ENCODE measurements at places on chromosomes 5 and 9.
A peak's percentile ranks its signal among the peaks of the same experiment; 100 is the strongest.

- H3K4me1 ChIP-seq = no peaks in the 10 kb centered on the region
- no peak for DNase-seq
- H3K27me3 ChIP-seq = no peaks in the 10 kb centered on the region
These were observed 73.7 kb upstream of the STK32A start for GRCh38 chr5:147160902-147161700.

DNA sequence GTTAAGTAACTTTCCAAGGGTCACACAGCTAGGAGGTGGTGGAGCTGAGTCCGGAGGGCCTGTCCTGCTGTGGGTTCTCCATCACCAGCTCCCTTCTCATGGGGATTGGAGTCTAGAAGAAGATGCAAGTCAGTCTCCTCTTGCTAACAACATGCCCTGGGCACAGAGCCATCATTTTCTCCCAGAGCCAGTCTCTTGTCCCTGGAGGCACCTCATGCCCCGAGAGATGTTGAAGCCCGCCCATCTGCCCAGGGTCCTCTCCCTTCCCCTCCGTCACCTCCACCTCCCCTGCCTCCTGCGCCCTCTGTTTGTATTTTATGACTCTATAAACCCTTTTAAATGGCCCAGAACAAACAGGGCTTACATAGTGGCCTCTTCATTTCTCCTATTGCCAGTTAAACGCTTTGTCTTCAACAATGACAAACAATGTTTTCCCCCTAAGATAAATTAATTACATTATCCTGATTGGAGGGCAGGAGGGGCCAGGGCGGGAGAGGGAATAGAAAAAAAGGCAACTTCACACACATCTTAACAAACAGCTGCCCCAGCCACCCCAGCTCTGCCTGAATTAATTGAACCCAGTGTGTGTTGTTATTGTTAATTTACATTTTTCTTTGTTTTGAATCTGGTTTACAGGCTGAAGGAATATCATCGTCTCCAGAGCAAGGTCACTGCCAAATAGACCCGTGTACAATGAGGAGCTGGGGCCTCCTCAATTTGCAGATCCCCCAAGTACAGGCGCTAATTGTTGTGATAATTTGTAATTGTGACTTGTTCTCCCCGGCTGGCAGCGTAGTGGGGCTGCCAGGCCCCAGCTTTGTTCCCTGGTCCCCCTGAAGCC is 55.8 kb downstream of the ASS1 start:
- H3K4me1 ChIP-seq = no peaks in the 10 kb centered on the region
- H3K4me3 ChIP-seq = no peak overlapping the region
- H3K36me3 ChIP-seq = peaks cover 12% of the 10 kb centered on the region
- DNase-seq = no peak
- no peak overlapping the region for H3K27ac ChIP-seq
- H3K27me3 ChIP-seq = no peaks in the 10 kb centered on the region

DNA sequence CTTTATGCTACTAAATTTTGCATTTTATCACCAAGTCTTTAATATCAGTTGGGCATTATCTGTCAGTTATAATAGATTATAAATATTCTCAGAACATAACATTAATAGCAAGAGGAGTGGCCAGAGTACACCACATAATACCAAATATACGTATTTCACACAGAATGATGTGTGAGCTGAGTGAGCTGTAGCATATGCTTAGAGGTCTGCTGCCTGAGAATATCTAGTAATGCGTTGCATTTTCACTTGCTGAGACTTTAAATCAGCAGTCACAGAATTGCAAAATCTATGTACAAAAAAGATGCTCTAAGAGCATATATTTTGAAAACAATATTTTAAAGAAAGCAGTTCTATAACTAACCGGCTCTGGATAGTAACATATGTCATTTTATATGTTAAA is 921.1 kb upstream of the EDIL3 start:
- no peak overlapping the region for H3K4me3 ChIP-seq
- no peak overlapping the region for H3K27ac ChIP-seq
- DNase-seq = no peak
- no peaks in the 10 kb centered on the region for H3K4me1 ChIP-seq
- H3K27me3 ChIP-seq = no peaks in the 10 kb centered on the region

DNA sequence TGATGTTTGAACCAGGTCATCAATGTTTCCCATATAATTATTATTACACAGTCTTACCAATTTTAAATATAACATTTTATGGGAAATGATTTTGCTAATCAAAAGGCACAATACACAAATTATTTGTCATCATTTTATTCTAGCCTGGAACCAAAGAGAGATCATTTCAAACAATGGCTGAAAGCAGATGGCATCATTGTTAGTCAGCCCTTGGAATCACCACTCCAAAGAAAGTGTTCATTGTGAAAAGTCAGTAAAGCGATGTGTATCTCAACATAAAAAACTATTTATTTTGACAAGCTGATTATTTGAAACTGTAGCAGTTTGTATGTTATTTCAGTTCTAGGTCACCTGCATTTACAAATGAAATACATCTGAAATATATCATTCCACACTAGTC is 1068.7 kb downstream of the CDH12 start:
- no peak overlapping the region for H3K4me3 ChIP-seq
- no peaks in the 10 kb centered on the region for H3K36me3 ChIP-seq
- no peaks in the 10 kb centered on the region for H3K4me1 ChIP-seq
- H3K27ac ChIP-seq = no peak overlapping the region
- DNase-seq = no peak
- no peaks in the 10 kb centered on the region for H3K27me3 ChIP-seq

- DNase-seq = no peak
- no peak overlapping the region for H3K4me3 ChIP-seq
- H3K27me3 ChIP-seq = no peaks in the 10 kb centered on the region
- no peak overlapping the region for H3K27ac ChIP-seq
- no peaks in the 10 kb centered on the region for H3K4me1 ChIP-seq
These were observed 148.8 kb downstream of the ZCCHC7 start for GRCh38 chr9:37269221-37269620.

GRCh38 chr5:137191179-137191578 is 307.9 kb downstream of the SPOCK1 start:
- no peaks in the 10 kb centered on the region for H3K4me1 ChIP-seq
- no peak for DNase-seq
- no peaks in the 10 kb centered on the region for H3K36me3 ChIP-seq
- no peaks in the 10 kb centered on the region for H3K27me3 ChIP-seq

GRCh38 chr5:172647352-172648012 is 6.4 kb downstream of the NEURL1B start:
- H3K36me3 ChIP-seq = no peaks in the 10 kb centered on the region
- no peak for DNase-seq
- peaks cover 10% of the 10 kb centered on the region for H3K4me1 ChIP-seq
- H3K27me3 ChIP-seq = no peaks in the 10 kb centered on the region

- no peaks in the 10 kb centered on the region for H3K4me1 ChIP-seq
- H3K27me3 ChIP-seq = no peaks in the 10 kb centered on the region
- H3K36me3 ChIP-seq = no peaks in the 10 kb centered on the region
- no peak for DNase-seq
- H3K4me3 ChIP-seq = no peak overlapping the region
These were observed 66.7 kb upstream of the ADRA1B start for GRCh38 chr5:159849437-159850083.

DNA sequence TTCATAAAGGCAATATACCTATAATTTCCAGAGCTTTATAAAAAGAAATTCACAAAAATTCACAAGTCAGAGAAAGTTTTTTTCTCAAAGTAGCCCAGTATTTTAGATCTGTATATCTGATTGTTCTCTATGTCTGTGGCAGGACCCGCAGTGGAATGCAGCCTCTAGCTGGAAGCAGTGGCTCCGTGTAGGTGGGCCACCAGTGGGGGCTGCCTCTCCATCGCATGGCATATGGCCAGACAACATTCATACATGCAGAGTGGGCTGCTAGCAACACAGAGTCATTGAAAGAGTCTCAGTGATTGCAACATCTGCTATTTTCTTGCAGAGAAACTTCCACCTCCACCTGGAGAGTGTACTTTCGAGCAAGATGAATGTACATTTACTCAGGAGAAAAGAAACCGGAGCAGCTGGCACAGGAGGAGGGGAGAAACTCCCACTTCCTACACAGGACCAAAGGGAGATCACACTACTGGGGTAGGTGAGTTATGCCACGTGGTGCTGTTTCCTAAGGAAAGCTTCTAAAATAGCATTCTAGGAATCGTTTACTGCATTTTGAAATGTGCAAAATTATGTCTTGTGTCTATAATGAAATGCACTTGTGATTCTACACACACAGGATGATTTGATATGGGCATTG is 88.5 kb upstream of the SMC5 start:
- peaks cover 2% of the 10 kb centered on the region for H3K36me3 ChIP-seq
- peaks cover under 1% of the 10 kb centered on the region for H3K4me1 ChIP-seq
- H3K27ac ChIP-seq = no peak overlapping the region
- no peaks in the 10 kb centered on the region for H3K27me3 ChIP-seq
- no peak for DNase-seq

GRCh38 chr9:33189331-33189791 is 22.2 kb upstream of the B4GALT1 start:
- H3K27me3 ChIP-seq = no peaks in the 10 kb centered on the region
- no peaks in the 10 kb centered on the region for H3K36me3 ChIP-seq
- no peak overlapping the region for H3K4me3 ChIP-seq
- DNase-seq = no peak
- peaks cover 24% of the 10 kb centered on the region for H3K4me1 ChIP-seq

DNA sequence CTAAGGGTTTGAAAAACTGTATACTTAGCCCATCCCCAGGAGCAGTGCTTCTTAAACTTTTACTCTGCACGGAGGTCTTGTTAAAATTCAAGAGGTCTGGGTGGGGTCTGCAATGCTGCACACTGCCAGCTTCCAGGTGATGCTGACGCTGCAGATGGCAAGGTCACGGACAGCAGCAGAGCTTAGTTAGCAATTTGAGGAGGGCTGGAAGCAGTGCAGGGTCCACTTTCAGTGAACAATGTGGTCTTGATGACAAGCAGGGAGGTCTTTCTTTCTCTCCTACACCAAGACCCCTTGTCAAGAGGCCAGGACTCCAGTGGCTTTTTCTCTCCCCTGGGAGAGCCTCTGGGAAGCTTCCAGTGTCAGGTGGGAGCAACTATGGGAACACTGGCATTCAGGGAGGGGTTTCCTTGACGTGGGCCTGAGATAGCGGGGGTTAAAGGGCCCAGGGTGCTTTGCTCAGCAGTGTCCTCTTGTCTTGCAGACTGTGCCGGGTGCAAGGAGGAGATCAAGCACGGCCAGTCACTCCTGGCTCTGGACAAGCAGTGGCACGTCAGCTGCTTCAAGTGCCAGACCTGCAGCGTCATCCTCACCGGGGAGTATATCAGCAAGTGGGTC is 65.0 kb upstream of the AFAP1L1 start:
- no peak for DNase-seq
- no peak overlapping the region for H3K27ac ChIP-seq
- H3K4me3 ChIP-seq = no peak overlapping the region

GRCh38 chr5:172433071-172433470 is 21.3 kb downstream of the SH3PXD2B start:
- no peak overlapping the region for H3K27ac ChIP-seq
- peaks cover 5% of the 10 kb centered on the region for H3K4me1 ChIP-seq
- H3K27me3 ChIP-seq = no peaks in the 10 kb centered on the region

DNA sequence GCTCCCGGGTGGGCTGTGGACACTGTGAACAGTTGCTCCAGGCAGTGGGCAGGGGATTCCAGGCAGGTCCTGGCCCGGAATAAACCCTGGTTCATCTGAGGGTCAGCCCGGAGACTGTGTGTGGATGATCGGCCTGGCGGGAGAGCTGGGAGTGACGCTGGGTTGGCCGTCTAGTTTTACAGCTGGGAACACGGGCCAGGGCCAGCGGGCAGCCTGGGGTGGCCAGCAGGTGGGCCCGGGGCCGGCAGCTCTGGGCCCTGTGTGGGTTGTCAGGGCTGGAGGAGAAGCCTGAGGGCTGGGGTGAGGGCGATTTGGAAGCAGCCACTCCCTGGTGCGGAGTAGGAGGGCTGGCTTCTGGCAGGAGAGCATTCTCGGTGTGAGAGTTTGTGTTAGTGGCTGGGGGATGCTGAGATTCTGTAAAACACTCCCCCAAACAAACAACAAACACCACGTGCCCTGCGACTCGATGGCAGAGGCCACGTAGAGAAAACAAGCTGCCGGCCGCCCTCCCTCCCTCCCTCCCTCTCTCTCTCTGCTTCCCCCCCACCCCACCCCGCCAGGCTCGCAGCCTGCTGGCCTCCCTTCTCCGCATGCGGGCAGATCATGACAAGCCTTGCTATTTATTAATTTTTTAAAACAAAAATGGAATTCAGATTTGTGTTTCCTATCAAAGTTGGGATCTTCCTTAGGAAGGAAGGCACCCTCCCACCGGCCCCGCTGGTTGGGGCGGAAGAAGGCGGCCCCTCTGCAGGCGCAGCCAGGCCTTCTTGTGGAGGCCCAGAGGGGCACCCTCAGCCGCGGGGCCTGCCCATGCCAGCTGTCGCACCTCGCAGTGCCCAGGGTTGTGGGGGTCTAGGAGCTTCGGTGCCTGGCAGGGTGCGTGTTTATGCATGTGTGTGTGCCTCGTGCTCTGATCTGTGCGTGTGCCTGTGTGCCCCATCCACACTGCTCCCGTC is 49.5 kb downstream of the RXRA start:
- peak overlapping the region; percentile 55 for H3K4me3 ChIP-seq
- peak overlapping the region; percentile 92 for H3K27ac ChIP-seq
- H3K4me1 ChIP-seq = peaks cover 99% of the 10 kb centered on the region
- peak; percentile 94 for DNase-seq

- no peak for DNase-seq
- no peaks in the 10 kb centered on the region for H3K4me1 ChIP-seq
- H3K36me3 ChIP-seq = no peaks in the 10 kb centered on the region
- peaks cover 2% of the 10 kb centered on the region for H3K27me3 ChIP-seq
- no peak overlapping the region for H3K27ac ChIP-seq
These were observed 142.7 kb upstream of the ADAMTSL1 start for GRCh38 chr9:18331310-18331684.

DNA sequence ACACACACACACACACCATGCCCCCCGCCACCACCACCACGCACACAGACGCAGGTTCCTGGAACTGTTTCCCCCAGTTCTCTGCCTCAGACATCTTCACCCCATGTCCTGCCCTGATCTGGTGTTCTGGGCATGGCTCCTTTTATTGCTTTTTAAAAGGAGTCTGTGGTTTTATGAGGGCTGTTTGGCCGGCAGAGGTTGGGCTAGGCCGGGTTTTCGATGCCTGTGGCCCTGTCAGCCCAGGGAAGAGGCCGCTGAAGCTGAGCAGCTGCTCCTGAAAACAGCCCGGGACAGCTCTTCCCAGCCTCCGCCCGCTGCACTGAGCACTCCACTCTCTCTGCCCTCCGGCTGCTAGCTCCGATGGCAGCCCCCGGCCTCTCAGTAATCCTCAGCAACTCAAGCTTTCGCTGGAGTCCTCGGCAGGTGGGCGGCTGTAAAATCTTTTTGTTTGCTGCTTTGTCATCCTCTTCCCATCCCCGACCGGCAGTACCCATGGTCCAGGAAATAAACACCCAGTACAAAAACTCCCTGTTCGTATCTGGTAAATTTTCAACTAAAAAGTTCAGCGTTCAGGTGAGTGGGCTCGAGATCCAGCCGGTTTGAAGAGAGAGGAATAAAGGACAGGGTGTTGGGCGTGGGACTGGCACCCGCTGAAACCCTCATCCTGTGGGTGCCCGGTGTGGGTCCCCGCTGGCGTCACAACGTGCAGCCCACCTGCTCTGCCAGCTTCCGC is 103.0 kb upstream of the ERCC6L2 start:
- no peak overlapping the region for H3K4me3 ChIP-seq
- H3K36me3 ChIP-seq = no peaks in the 10 kb centered on the region
- no peaks in the 10 kb centered on the region for H3K4me1 ChIP-seq
- no peak overlapping the region for H3K27ac ChIP-seq
- DNase-seq = no peak
- peaks cover 5% of the 10 kb centered on the region for H3K27me3 ChIP-seq
